Foreskin keratinocyte (primary cell): ENCODE measurements at places on chromosomes 7 and 10. TPM values are rescaled to one million over a fixed set of nuclear protein-coding genes. Genes with fewer than 3 reads are reported as not detected.

Gene KLHDC10
- polyA plus RNA-seq, result 5.0 and 5.4 TPM in 2 replicates

Gene SMKR1
- 0.78 and 1.0 TPM in 2 replicates for polyA plus RNA-seq

Gene SPDYE2B
- polyA plus RNA-seq, result not detected in 2 replicates

Gene SLC16A9
- 2.5 and 9.8 TPM in 2 replicates for polyA plus RNA-seq

Gene COBL
- polyA plus RNA-seq, result 0.21 and 0.66 TPM in 2 replicates

Gene HMX2
- not detected in 2 replicates for polyA plus RNA-seq

Gene EVX1
- polyA plus RNA-seq, result not detected in 2 replicates
